Naive thymus-derived CD8-positive, alpha-beta T cell (primary cell): ENCODE measurements at places on chromosomes 7 and 10.

GRCh38 chr10:110546077-110546476 is 21.4 kb upstream of the SMC3 start:
- no peak for DNase-seq

DNA sequence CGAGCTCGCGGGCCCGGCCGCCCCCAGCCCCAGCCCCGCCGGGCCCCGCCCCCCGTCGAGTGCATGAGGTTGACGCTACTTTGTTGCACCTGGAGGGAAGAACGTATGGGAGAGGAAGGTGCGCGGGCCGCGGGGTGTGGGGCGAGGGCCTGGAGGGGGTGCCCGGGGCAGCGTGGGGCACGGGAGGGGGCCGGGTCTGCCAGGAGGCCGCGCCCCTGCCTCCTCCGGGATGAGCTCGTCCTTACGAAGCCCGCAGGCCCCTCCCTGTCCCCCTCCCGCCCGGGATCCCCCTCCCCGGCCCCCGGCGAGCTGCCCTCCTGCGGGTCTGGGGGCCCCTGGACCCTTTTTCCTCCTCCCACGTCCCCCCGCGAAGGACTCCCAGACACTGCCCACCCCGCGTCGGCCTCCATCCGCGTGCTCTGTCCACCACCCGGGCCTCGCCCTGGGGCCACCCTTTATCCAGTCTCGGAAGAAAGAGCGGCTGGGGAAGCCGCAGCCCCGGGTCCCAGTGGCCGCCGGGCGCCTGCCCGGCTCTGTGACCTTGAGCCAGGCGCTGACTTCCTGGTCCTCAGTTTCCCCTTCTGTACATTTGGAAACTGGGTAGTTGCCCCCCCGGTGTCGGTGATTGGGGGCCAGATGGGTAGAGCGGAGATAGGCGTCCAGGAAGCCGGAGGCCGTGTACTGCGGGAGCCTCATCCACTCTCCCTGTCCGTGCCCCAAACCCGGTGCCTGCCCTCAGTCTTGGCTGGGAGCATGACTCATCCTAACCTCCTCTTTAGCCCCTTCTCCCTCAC is 521 bp downstream of the LIMK1 start:
- DNase-seq: peak; percentile 81

GRCh38 chr7:85336086-85336485 is 149.2 kb upstream of the SEMA3D start:
- DNase-seq: no peak

DNA sequence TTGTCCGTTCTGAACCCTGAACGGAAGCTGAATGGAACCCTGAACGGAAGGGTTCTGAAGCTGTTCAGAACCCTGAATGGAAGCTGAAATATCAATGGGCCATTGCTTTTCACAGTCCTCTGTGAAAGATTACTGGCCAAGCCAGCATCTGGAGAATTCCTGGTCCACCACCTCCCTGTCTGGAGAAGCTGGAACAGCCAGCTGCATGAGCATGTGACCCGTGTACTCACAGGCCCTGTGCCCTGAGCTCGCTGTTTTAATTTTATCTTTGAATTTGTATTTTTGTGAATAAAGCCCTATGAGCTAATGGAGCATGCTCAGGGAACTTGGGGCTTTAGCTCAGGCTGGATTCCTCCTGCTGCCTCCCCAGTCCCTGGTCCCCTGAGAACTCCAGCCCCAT is 37.2 kb downstream of the HTRA1 start:
- DNase-seq: no peak

- no peak for DNase-seq
Observed at GRCh38 chr7:50558294-50559053, 6.7 kb downstream of the DDC start.

GRCh38 chr7:41238851-41239331 is 464.0 kb downstream of the INHBA start:
- no peak for DNase-seq

DNA sequence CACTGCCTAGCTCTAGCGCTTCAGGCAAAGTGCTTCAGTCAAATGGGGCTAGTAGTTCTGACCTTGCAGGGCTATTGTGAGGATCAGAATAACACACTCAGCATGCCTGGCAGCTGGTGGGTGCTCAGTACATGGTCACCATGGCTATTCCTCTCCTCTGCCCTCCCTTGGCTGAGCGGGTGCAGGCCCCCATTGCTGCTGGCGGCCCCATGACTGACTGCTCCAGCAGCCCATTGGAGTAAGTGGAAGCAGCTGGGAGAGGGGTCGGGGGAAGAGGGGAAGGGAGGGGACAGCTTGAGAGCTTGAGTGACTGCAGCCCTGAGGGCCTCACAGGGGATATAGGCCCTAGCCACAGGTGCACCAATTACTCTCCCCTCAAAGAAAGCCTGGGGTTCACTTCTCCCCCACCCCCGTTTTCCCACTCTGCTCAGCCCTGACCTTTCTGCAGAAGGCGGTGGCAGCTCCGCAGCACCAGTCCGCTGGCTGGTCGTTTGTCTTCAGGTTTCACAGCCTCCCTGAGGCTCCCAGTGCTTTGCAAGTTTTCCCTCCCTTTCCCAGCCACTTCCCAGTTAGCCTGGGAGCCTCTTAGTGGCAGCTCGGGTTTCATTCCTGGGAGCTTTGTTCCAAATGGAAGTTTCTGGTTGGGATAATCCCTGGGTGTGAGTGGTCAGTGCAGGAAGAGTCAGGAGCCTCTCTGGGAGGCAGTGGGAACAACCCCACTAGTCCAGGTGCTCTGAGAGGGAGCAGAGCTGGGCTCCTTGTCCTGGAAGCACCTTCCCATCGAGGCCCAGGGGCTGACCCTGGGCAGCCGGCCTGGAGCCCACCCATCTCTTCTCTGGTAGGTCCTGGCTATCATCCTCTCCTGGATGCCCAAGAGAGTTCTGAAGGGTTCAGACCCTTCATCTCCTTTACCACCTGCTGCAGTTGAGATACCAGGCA is 16.3 kb downstream of the FGF8 start:
- DNase-seq: no peak

DNA sequence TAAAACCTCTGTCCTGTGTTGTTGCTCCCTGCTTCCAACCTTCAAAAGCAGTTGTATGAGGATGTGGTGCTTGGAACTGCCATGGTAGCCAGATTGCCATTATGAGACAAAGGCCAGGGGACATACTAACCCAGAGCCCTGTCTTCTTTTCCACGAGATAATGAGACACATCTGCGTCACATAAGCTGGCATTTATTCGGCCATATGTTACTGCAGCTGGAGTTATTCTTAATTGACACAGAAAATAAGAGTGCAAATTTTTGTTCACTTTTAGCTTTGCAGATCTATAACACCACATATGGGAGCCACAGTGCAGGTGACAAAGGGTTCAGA is 15.5 kb upstream of the PDLIM1 start:
- no peak for DNase-seq

GRCh38 chr10:100745882-100746783 is 751 bp downstream of the PAX2 start:
- no peak for DNase-seq

DNA sequence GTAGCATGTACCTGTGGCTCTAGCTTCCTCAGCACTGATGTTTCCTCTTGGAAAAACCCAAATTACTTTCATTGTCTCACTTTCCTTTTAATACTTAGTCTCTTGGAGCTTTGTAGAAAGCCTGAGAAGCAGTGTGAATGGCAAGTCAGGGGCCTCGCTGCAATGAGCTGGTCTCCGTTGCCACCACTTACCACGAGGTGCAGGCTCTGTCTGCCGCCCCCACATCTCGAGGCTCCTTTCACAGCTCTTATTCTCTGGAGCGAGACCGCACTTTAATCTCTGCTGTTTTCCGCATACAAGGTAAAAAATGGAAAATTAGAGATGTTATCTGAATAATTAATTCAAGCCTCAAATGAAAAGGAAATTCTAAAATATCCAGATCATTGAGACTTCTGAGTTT is 186.2 kb downstream of the HECW1 start:
- no peak for DNase-seq

GRCh38 chr10:74936577-74937265 is 110.3 kb downstream of the KAT6B start:
- no peak for DNase-seq

DNA sequence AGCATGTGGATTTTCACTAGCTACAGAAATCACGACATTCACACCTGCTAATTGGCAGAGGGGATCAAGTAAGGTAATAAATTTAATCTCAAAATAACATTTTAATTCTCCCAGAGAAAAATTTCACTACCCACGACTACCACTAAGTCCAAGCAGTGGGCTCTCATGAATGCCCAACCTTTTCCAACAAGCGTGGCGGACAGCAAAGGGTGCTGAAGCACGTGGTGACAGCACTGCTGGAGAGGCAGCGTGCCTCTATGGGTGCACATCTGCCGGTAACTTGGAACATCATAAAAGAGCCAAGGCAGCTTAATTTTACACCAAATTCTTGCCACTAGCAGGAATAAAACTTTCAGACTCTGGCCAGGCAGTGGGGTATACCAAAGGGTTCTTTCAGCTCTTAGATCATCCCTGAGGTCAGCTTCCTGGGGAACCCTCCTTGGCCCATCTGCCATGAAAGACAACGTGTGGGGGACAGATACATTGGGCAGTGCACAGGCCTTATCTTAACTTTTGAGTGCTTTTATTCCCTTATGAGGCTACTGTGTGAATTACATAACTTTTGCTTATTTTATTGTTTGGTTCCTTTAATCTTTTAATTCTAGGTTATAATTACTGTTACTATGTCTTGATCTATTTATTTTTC is 206.7 kb upstream of the KCTD7 start:
- no peak for DNase-seq

GRCh38 chr10:111117528-111118277 is 40.9 kb downstream of the ADRA2A start:
- no peak for DNase-seq

- DNase-seq: no peak
Observed at GRCh38 chr10:128476845-128477244, 350.6 kb upstream of the MKI67 start.

DNA sequence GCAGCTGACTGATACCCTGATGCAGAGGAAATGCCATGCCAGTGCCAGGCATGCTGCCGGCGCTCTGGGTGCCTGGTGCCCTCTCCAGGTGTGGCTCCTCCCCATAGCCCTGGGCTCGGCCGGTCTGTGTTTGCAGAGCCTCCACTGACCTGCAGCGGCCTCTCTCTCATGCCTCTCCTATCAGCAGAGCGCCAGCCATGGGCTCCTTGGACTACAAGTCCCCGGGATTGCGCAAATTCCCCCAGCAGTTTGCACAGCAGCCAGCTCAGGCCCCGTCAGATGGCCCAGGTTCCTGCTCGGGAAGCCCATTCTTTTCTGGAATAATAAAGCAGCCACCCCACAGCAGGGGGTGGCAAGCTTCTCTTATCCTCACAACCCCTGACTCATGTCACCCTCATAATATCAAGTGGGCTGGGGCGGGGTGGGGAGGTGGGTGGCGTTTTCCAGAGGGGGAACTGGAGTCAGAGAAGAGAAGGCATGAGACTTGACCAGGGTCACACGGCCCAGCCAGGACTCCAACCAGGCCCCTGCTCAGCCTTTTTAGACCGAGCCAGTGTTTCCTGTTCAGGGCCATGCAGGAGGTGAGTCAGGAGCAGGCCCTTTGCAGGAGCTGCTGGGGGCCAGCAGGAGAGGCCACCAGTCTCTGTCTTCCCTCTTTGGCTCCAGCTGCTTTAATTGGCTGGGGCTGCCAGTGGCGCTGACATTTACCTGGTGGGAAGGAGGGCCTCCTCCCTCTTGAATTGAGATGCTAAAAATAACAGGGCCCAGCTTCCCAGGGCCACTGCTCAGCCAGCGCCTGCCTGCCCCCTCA is 58.6 kb downstream of the ZMIZ1 start:
- DNase-seq: no peak

GRCh38 chr10:79295563-79295962 is 51.7 kb upstream of the PPIF start:
- no peak for DNase-seq

DNA sequence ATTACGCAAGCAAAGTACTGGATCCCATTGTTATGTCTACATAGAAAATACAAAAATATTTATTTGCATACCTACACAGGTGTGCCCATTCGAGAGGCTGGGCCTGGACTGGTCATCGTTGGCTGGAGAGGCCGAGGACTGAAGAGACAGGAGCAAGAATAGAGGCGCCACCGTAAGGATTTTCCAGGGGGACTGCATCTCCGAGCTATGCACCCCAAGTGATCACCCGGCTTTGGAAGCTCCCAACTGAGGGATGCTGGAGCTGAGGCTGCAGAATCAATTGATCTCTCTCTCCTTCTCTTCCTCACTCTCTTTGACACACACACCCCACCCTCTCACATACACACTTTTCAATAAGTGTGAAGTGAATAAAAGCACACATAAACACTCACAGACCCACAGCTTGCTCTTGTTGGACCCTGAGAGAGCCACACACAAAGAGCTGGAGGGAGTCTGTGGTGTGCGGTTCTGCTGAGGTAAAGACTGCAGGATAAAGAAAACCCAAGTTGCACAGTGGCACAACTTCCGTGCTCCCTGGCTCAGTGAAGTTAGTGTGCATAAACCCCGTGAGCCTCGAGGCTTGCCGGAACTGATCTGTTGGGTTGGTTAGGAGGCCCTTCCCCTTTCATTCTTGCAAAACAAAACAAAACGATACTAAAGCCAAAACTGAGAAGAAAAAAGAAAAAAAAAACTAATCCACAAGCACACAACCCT is at the start of gene AOAH:
Gene AOAH, minus strand, starts transcription at position 544 of the 714 bp plus-strand sequence. Its CDS starts 346 bp downstream, at position 198.
- DNase-seq: peak; percentile 57

DNA sequence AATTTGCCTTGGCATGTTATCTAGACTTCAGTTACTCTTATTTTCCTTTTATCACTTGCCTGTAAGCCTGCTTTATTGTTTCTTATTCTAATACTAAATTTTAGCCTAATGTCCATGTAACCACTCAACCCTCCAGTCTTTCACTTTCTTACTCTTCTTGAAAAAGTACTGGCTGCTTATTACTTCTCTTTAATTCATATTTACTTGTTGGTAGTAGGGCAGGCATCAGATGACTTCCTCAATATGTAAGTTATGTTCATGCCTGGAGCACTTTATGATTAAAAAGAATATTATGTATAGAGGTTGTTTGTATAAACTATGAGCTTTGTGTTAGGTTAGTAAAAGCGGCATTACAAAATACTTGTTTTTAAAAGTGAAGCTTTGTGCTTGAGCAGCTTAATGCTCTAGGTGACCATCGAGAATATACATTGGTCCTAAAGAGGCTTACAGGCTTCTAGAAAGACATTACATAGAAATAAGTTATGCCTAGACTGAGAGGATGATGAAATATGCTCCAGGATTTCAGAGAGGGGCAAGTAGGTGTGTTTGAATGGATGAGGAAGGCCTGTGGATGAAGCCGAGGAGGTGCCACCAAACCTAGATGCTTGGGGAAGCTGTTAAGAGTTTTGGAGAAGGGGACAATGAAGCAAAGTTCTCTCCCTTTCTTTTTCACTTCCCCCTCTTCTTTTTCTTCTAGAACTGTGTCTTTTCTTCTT is 207.1 kb upstream of the HDAC9 start:
- no peak for DNase-seq

GRCh38 chr10:27526242-27526641 is 22.1 kb downstream of the RAB18 start:
- DNase-seq: no peak

- no peak for DNase-seq
Observed at GRCh38 chr7:107856806-107857540, 34.0 kb upstream of the DLD start.

GRCh38 chr7:22127835-22128527 is 182.3 kb upstream of the CDCA7L start:
- no peak for DNase-seq

- no peak for DNase-seq
Observed at GRCh38 chr10:13102002-13102794, 2.2 kb downstream of the OPTN start.
